ENCODE measurements at places on chromosomes 12 and 14.

GRCh38 chr12:70317781-70318180 is 48.3 kb upstream of the KCNMB4 start:
- DNase-seq, result peak; percentile 71

DNA sequence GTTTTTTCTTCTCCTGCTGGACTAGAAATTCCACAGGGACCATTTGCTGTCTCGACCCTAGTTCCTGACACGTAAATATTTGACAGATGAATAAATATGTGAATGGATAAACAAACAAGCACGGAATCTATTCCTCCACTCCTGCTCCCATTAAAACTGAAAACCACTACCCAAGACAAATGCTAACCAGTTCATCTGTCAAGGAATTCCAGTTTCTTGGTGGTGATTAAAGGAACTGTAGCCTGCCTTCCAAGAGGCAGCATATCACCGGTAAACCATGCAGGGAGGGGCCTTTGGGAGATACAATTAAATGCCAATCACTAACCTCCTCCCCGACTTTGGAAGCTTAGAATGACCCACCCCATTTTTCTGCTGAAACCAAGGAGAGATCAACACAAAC is 95.4 kb downstream of the TTC7B start:
- no peak for DNase-seq

DNA sequence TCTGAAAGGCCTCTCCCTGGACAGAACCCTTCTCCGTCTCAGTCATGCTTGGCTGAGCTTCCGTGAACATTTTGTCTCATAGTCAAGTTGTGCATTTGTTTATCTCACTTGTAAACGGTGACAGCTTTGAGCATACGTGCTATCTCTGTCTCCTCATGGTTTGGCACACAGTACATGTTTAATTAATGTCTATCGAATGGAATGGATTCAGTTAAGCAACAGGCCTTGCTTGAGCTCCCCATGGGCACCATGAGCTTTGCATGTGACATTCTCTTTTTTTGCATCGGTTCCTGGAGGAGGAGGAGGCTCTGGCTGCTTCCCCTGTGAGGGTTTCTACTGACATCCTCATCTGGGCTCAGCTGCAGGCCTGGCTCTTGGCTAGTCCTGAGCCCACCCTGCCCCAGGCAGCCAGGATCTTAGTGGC is 80.0 kb downstream of the PRIMA1 start:
- no peak for DNase-seq

GRCh38 chr14:36582874-36583241 is 444 bp upstream of the NKX2-8 start:
- DNase-seq, result no peak

DNA sequence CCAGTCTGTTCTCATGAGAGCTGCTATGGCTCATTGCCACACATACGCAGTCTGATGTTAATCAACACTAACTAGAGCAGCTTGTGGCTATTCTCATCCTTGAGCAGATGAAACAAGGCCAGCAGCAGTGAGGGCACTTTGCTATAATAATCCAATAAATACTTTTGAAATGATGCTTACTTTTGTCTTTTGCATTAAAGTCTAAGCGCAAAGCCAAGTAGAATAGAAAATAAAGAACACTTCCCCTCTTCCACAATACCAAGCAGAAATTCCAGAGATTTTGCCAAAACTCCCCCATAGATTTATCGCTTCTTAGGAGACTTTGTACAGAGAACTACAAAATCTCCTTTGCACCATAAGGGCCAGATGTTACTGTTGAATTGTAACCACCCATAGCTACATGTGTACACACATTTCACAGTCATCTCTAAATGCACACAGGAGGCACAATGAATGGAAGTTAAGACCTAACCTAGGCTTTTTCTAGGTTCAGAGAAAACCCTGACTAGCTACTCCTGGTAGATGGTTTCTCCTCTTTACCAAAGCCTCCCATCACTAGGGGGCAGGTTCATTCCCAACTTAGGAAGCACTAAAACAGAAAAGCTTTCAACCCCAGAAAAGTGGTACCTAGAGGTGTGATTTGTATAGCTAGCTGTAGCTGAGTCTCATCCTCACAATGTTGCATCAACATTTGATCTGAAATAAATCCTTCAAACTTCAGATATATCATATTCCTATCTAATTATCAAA is 119.3 kb downstream of the HMGA2 start:
- no peak for DNase-seq

GRCh38 chr12:2258025-2258424 is 205.2 kb downstream of the CACNA1C start:
- peak; percentile 47 for DNase-seq

- DNase-seq, result no peak
Measured at GRCh38 chr12:93466625-93467350, 526 bp upstream of the MRPL42 start.

GRCh38 chr12:104669089-104669721 is 212.5 kb downstream of the CHST11 start:
- peak; percentile 39 for DNase-seq

DNA sequence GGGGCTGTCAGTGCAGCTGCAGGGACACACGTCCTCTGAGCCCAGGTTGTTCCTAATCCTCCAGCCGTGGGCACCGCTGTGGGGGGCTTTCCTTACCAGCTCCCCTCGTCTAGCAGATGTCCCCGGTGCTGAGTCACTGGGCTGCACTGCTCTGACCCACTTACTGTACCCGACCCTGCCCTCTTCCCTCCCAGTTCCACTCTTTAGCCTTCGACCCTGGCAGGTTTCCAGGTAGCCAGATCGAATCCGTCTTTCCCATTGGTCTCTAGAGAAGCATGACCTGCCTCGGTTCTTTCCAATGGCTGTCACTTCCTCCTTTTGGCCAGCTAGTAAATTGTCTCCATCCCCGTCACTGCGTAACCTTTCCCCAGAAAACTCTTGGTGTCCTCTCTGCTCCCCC is 48.4 kb downstream of the ELK3 start:
- no peak for DNase-seq

DNA sequence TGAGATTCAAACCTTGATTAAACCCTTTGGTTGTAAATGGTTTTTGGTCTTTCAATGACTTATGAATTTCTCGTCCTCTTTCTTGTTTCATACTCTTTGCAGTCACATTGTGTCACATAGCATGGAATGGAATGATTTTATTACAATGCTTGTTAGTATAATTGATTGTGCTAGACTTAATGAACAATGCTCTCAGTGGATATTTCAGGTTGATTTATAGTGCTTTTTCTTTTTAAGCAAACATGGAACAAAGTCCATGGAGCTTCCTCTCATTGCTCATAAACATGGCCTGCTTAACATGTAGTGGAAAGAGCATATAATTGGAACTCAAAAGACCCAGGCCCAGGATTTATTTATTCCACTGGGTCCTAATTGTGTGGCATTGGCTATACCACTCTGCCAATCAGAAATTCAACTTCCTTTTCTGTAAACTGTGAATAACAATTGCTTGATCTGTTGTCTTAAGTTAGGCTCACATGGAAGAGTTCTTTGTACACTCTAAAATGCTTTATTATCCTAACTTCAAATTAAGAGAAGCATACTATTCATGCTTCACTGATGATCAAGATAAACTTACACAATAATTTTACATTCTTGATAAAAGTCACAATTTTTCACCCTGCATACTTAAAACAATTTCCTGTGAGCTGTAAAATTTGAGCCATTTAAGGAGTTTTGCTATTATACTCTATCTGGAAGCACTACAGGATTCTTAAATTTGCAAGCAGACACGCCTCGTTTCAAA is 370.5 kb upstream of the PDE3A start:
- DNase-seq, result no peak

DNA sequence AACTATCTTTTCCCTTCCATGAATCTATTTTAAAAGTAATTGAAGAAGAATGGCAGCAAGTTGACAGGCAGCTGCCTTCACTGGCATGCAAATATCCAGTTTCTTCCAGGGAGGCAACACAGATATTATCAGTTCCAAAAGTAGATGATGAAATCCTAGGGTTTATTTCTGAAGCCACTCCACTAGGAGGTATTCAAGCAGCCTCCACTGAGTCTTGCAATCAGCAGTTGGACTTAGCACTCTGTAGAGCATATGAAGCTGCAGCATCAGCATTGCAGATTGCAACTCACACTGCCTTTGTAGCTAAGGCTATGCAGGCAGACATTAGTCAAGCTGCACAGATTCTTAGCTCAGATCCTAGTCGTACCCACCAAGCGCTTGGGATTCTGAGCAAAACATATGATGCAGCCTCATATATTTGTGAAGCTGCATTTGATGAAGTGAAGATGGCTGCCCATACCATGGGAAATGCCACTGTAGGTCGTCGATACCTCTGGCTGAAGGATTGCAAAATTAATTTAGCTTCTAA is 18.4 kb downstream of the TMPO start:
- DNase-seq, result no peak

DNA sequence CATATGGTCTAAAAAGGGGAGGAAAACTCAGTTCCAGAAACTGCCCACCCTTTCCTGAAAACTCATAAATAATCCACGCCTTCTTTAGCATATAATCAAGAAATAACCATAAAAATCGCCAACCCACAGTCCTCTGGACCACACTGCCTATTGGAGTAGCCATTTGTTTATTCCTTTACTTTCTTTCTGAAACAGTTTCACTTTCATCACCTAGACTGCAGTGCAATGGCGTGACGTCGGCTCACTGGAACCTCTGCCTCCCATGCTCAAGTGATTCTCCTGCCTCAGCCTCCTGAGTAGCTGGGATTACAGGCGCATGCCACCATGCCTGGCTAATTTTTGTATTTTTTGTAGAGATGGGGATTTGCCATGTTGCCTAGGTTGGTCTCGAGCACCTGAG is 44.2 kb downstream of the CLMN start:
- DNase-seq, result no peak

DNA sequence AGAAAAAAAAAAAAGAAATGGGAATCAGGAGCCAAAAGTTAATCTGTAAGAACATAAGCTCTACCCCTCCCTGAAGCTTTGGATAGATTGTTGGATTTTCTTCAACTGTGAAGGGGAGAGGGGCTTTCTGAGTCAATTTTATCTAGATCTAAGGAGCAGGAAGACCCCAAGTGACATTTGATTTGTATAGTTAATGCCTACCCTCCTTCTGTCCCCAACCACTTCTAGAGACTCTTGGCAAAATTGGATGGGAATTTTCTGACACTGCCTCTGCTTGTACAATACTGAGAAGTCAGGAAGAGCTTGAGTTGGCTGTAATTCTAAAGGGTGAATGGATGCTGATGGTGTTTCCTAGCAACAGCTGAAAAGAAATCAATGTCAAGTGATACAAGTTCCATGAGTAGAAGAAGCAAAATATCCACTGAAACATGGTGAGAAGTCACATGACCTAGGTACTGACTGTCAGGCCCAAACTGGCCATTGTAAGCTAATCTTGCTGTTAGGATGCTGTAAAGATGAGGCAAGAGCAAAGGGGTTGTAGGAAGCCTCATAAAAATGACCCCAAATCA is 42.2 kb downstream of the NDUFA12 start:
- DNase-seq, result no peak

- no peak for DNase-seq
Measured at GRCh38 chr12:51911307-51911706, 4.0 kb downstream of the ACVRL1 start.

GRCh38 chr12:69712826-69713225 is 13.7 kb upstream of the BEST3 start:
- no peak for DNase-seq

GRCh38 chr14:100564512-100564911 is 22.7 kb downstream of the BEGAIN start:
- no peak for DNase-seq

GRCh38 chr12:2752676-2753371 is 41.9 kb upstream of the FKBP4 start:
- DNase-seq, result peak; percentile 92

DNA sequence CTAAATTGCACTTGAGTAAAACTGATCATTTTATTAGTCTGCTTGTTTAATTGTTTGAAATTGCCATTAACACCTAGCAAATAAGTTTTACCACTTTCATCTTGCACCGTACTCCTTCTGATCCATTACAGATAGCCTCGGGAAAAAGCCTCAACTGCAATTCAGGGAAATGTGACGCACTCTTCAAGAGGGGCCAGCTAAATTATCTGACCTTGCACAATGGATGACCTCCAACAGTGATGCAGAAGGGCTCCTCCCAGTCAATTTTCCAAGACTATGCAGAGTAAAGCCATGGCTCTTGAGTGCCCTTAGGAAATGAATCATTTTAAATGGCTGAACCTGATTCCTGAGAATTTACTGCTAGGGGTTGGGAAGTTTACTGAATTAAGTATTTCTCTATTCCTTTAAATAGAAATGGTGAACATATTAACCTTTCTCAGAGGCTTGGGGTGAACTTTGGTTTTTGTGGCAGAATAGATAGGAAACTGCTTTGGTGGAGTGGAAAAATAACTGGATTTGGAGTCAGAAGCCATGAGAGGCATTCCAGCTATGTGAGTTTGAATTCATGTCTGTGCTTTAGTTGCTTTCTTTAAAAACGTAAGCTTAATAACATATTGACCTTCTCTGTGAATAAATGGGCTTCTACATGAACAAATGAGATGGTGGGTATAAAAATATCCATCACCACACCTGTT is 64.8 kb upstream of the OVCH1 start:
- no peak for DNase-seq
